ENCODE measurements at places on chromosomes 5 and 9.

- H3K27me3 ChIP-seq, result no peaks in the 10 kb centered on the region
- no peaks in the 10 kb centered on the region for H3K36me3 ChIP-seq
- no peaks in the 10 kb centered on the region for H3K4me1 ChIP-seq
Measured at GRCh38 chr9:18699764-18700163, 225.8 kb downstream of the ADAMTSL1 start.

- no peaks in the 10 kb centered on the region for H3K36me3 ChIP-seq
- no peak for DNase-seq
- no peak overlapping the region for H3K27ac ChIP-seq
- no peak overlapping the region for H3K4me3 ChIP-seq
- H3K27me3 ChIP-seq, result no peaks in the 10 kb centered on the region
Measured at GRCh38 chr9:105541838-105542237, 16.1 kb upstream of the FKTN start.

GRCh38 chr5:138752341-138752950, 779 bp upstream of the CTNNA1 start:
- H3K4me1 ChIP-seq, result peaks cover 32% of the 10 kb centered on the region
- peak overlapping the region; percentile 60 for H3K4me3 ChIP-seq
- H3K36me3 ChIP-seq, result peaks cover 14% of the 10 kb centered on the region
- DNase-seq, result peak; percentile 22
- no peaks in the 10 kb centered on the region for H3K27me3 ChIP-seq
- peak overlapping the region; percentile 74 for H3K27ac ChIP-seq

GRCh38 chr5:15354021-15354420, 146.0 kb upstream of the FBXL7 start:
- H3K4me3 ChIP-seq, result no peak overlapping the region
- H3K27ac ChIP-seq, result no peak overlapping the region
- no peaks in the 10 kb centered on the region for H3K27me3 ChIP-seq
- H3K4me1 ChIP-seq, result no peaks in the 10 kb centered on the region
- DNase-seq, result no peak

DNA sequence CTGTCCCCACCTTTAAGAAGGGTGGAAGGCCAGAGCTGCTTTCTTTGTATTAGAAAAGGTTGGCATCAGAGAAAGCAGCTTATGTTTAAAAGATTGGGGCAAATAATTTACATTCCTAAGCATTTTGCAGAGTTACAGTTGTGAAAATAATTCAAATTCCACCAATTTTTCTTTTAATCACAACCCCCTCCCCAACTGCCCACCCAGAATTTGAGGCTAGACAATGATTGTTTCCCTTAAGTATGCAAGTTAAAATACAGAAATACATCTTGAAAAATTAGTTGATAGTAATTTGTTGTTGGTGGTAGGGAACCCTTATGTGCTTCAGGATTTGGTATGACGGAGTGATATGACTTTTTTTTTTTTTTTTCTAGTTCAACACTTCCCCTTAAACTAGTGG, 133.0 kb downstream of the ZSWIM6 start:
- H3K27me3 ChIP-seq, result no peaks in the 10 kb centered on the region
- no peak for DNase-seq
- H3K4me3 ChIP-seq, result no peak overlapping the region
- no peak overlapping the region for H3K27ac ChIP-seq

- H3K4me3 ChIP-seq, result no peak overlapping the region
- H3K36me3 ChIP-seq, result no peaks in the 10 kb centered on the region
- DNase-seq, result no peak
- H3K27ac ChIP-seq, result no peak overlapping the region
Measured at GRCh38 chr5:78845470-78845869, 139.6 kb downstream of the ARSB start.

- no peak overlapping the region for H3K4me3 ChIP-seq
- H3K4me1 ChIP-seq, result no peaks in the 10 kb centered on the region
- DNase-seq, result no peak
- no peaks in the 10 kb centered on the region for H3K36me3 ChIP-seq
- no peak overlapping the region for H3K27ac ChIP-seq
Measured at GRCh38 chr9:6428940-6429889, 16.2 kb downstream of the UHRF2 start.

GRCh38 chr5:93249651-93250289, 331.2 kb downstream of the NR2F1-AS1 start:
- no peaks in the 10 kb centered on the region for H3K27me3 ChIP-seq
- no peaks in the 10 kb centered on the region for H3K36me3 ChIP-seq
- H3K4me1 ChIP-seq, result peaks cover 25% of the 10 kb centered on the region

DNA sequence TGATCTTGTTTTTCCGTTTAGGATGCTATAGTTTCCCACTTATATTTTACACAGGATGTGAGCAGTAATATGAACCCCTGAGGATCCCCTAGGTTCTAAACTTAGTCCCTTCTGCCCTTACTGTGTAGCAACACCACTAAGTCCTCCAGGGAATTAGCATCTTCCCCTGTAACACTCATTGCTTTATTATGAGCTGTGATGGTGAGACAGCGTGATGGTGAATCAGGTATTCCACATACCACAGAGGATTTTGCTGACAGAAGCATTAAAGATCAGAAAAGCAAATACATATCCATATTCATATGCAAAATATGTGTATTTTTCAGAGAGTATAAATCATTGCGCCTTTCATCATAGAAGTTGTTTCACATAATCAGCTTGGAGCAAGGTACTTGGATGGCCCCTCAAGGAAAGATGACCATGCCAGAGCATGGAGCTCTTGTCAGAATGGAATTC, 317.0 kb downstream of the ICE1 start:
- H3K27ac ChIP-seq, result no peak overlapping the region
- no peaks in the 10 kb centered on the region for H3K27me3 ChIP-seq
- no peaks in the 10 kb centered on the region for H3K36me3 ChIP-seq
- no peaks in the 10 kb centered on the region for H3K4me1 ChIP-seq
- DNase-seq, result no peak

GRCh38 chr9:76521906-76522305, 62.9 kb downstream of the GCNT1 start:
- peak; percentile 52 for DNase-seq
- peak overlapping the region; percentile 38 for H3K27ac ChIP-seq
- H3K36me3 ChIP-seq, result no peaks in the 10 kb centered on the region
- no peaks in the 10 kb centered on the region for H3K27me3 ChIP-seq
- no peak overlapping the region for H3K4me3 ChIP-seq
- peaks cover 56% of the 10 kb centered on the region for H3K4me1 ChIP-seq

- H3K4me3 ChIP-seq, result no peak overlapping the region
- no peaks in the 10 kb centered on the region for H3K36me3 ChIP-seq
- no peak overlapping the region for H3K27ac ChIP-seq
- no peaks in the 10 kb centered on the region for H3K27me3 ChIP-seq
- H3K4me1 ChIP-seq, result peaks cover 27% of the 10 kb centered on the region
- DNase-seq, result peak; percentile 49
Measured at GRCh38 chr5:126597156-126597555, 2.1 kb upstream of the ALDH7A1 start.

DNA sequence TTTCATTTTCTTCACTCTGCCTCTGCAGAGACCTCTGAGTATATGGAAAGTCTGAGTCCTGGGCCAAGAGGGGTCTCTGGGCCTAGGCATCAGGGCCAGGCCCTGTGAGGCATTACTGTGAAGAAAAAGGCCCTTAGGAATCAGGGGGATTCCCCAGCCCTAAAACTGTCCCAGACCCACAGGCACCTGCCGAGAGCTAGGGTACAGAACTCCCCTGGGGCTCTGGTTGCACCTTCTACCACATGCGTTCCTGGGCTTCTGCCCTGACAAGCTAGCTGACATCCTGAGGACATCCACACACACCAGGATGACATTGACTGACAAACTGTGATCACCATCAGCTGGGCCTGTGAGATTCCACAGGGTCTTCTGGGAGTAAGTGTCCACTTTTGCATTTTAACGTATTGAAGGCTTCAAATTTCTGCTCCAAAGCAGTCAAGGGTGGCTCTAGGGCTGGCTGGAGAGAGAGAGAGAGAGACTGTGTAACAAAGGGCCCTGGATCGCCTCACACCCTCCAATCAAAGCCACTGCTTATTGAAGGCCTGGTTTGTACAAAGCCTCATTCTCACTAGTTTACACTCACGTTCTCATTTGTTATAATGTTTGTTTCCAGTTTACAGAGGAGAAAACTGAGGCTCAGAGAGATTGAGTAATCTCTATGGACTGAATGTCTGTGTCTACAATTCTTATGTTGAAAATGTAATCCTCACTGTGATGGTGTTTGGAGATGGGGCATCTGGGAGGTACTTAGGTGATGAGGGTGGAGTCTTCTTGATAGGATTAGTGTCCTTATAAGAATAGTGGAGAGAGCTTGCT, 45.1 kb downstream of the TGFBI start:
- H3K36me3 ChIP-seq, result no peaks in the 10 kb centered on the region
- no peak for DNase-seq
- H3K4me3 ChIP-seq, result no peak overlapping the region
- no peaks in the 10 kb centered on the region for H3K27me3 ChIP-seq
- H3K27ac ChIP-seq, result no peak overlapping the region
- H3K4me1 ChIP-seq, result no peaks in the 10 kb centered on the region

- no peak overlapping the region for H3K4me3 ChIP-seq
- H3K27me3 ChIP-seq, result no peaks in the 10 kb centered on the region
- H3K4me1 ChIP-seq, result no peaks in the 10 kb centered on the region
- H3K27ac ChIP-seq, result no peak overlapping the region
- H3K36me3 ChIP-seq, result no peaks in the 10 kb centered on the region
- DNase-seq, result no peak
Measured at GRCh38 chr9:15206903-15207696, 99.9 kb downstream of the TTC39B start.

- no peaks in the 10 kb centered on the region for H3K27me3 ChIP-seq
- H3K4me3 ChIP-seq, result peak overlapping the region; percentile 89
- H3K4me1 ChIP-seq, result peaks cover 11% of the 10 kb centered on the region
- H3K36me3 ChIP-seq, result no peaks in the 10 kb centered on the region
- no peak for DNase-seq
- no peak overlapping the region for H3K27ac ChIP-seq
Measured at GRCh38 chr9:109781541-109782197, 1.7 kb downstream of the PALM2AKAP2 start.

- H3K36me3 ChIP-seq, result no peaks in the 10 kb centered on the region
- no peaks in the 10 kb centered on the region for H3K27me3 ChIP-seq
- no peak overlapping the region for H3K27ac ChIP-seq
- H3K4me1 ChIP-seq, result no peaks in the 10 kb centered on the region
- H3K4me3 ChIP-seq, result no peak overlapping the region
Measured at GRCh38 chr9:95327239-95327865, 9.8 kb upstream of the FANCC start.

- no peak overlapping the region for H3K4me3 ChIP-seq
- H3K36me3 ChIP-seq, result no peaks in the 10 kb centered on the region
- H3K27me3 ChIP-seq, result no peaks in the 10 kb centered on the region
- H3K4me1 ChIP-seq, result 0 out of 2 replicates have a peak, but pooled peaks cover 4% of the 10 kb centered on the region
Measured at GRCh38 chr5:95087816-95088317, 197.0 kb downstream of the MCTP1 start.

- no peak for DNase-seq
- H3K4me1 ChIP-seq, result no peaks in the 10 kb centered on the region
- H3K27me3 ChIP-seq, result no peaks in the 10 kb centered on the region
- no peak overlapping the region for H3K27ac ChIP-seq
- H3K36me3 ChIP-seq, result no peaks in the 10 kb centered on the region
Measured at GRCh38 chr5:165108809-165109208, 1603.4 kb downstream of the MAT2B start.

GRCh38 chr9:33415501-33416038, 13.2 kb upstream of the AQP7 start:
- H3K36me3 ChIP-seq, result no peaks in the 10 kb centered on the region
- peaks cover 27% of the 10 kb centered on the region for H3K4me1 ChIP-seq
- no peaks in the 10 kb centered on the region for H3K27me3 ChIP-seq

DNA sequence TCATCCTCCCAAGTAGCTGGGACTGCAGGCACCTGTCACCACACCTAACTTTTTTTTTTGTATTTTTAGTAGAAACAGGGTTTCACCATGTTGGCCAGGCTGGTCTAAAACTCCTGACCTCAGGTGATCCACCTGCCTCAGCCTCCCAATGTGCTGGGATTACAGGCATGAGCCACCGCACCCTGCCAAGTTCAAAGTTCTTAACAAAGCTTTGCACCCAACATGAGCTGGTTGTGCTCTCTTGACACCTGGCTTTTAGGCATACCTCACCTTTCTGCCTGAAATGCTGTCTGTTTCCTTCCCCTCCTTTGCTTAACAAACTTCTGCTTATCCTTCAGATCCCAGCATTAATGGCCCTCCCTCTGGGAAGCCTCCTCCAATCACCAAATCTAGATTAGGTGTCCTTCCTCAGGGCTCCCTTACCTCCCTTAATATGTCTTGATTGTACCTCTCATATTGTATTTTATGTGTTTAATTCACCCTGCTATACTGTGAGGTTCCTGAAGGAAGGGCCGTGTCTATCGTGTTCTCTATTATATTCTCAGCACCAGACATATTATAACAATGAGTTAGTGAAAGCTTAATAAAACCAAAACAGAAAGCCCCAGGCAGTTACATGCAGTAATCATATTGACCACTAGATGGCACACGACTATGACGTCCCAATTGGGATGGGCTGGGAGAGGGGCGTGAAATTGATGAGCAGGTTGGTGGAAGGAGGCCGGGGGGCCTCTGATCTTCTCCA, 62.9 kb upstream of the PPARGC1B start:
- no peaks in the 10 kb centered on the region for H3K36me3 ChIP-seq
- H3K27ac ChIP-seq, result no peak overlapping the region
- H3K4me1 ChIP-seq, result no peaks in the 10 kb centered on the region
- H3K27me3 ChIP-seq, result no peaks in the 10 kb centered on the region
- DNase-seq, result peak; percentile 18
- no peak overlapping the region for H3K4me3 ChIP-seq

Data from PC-9 (cell line).